ENCODE measurements at places on chromosomes 1 and 21.

GRCh38 chr1:53206735-53207379, 10.2 kb downstream of the CPT2 start:
- no peak for DNase-seq

DNA sequence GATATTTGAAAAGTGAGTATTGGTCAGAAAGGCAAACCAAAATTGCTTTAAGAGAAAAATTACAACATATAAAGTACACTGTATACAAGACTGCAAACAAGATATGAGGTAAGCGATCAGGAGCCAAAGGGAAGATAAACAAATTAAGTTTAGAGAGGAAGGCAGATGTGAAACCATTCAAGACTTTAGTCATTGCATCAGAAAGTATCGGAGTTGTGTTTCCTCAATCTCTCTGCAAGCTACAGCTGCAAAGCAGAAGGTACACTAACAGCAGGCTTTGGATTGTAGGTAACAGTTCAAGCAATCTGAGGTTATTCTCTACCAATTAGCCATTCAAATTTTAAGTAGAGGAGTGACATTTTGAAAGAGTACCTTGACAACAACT, 21.3 kb upstream of the TLCD4 start:
- no peak for DNase-seq

GRCh38 chr1:211535346-211535745, 43.4 kb upstream of the RD3 start:
- no peak for DNase-seq

GRCh38 chr1:202289009-202289408, 52.7 kb downstream of the UBE2T start:
- no peak for DNase-seq

- DNase-seq = no peak
These were observed 30.8 kb downstream of the DAP3 start for GRCh38 chr1:155719703-155720102.

- DNase-seq = peak; percentile 53
These were observed 17.0 kb downstream of the C1orf198 start for GRCh38 chr1:230851291-230851691.

- no peak for DNase-seq
These were observed 5.2 kb upstream of the C1orf122 start for GRCh38 chr1:37802439-37802838.

DNA sequence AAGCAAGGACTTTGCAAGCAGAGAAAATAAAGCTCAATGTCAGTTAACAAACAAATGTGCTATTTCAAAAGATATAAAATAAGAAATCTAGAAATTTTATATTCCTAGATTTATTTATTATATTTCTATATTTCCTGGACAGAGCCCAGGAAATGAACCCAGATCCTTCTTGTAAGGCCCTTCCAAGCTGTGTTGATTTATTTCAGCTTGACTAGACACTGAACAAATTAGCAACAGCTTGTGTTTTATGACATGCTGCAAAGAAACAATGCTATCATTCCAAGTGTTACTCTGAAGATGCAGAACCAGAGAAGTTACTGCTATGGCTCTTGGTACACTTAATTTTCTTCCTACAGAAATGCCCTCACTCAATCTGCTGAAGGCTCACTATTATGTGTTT, 6.2 kb downstream of the TGFBR3 start:
- DNase-seq = no peak

GRCh38 chr1:243335292-243335691, 79.5 kb downstream of the SDCCAG8 start:
- DNase-seq = no peak

- DNase-seq = no peak
These were observed 14.8 kb downstream of the MGST3 start for GRCh38 chr1:165645654-165646366.

DNA sequence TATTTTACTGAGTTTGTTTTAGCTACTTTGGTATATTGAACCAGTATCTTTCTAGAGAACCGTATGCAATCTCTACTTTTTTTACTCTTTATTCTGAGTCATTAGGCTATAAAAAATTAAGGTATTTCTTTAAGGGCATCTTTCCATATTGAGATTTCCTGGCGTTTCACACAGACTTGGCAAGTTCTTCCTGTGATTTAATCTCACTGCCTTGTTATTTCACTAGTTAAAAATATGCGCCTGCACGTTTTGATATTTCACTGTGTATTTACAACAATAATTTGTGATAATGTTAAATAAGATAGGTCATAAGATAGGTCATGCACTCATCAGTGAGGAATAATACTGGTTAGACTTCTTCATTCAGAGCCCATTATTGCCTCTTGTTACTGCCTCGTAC, 16.2 kb upstream of the CR1L start:
- no peak for DNase-seq

DNA sequence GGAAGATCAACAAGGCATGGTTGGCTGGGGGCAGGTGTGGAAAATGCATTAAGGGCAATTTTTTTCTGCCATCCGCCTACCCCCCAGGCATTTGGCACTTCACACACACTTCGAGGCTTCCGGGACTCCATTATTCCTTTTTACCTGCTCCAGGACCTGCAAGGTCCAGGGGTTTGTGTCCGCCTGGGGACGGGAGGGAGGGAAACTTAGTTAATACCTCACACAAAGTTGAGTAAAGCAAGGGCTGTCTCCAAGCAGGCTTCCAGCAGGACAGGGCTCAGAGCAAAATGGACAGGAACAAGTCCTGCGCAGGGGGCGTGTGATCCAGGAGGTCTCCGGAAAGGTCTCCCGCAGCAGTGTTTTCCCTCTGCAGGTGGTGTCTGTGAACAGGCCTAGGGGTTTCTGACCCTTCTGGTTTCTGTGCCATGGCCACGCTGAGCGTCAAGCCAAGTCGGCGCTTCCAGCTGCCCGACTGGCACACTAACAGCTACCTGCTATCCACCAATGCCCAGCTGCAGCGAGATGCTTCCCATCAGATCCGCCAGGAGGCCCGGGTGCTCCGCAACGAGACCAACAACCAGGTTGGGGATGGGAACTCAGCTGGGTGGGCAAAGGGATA, 712 bp downstream of the TEKT2 start:
- DNase-seq = no peak

- DNase-seq = no peak
These were observed 511.6 kb downstream of the KIF26B start for GRCh38 chr1:245666412-245666811.

GRCh38 chr1:11671544-11672286, 7.7 kb downstream of the FBXO6 start:
- DNase-seq = no peak

GRCh38 chr1:161727256-161727924, 6.0 kb downstream of the FCRLB start:
- DNase-seq = no peak

GRCh38 chr21:44539046-44539445, 949 bp downstream of the KRTAP10-1 start:
- no peak for DNase-seq

DNA sequence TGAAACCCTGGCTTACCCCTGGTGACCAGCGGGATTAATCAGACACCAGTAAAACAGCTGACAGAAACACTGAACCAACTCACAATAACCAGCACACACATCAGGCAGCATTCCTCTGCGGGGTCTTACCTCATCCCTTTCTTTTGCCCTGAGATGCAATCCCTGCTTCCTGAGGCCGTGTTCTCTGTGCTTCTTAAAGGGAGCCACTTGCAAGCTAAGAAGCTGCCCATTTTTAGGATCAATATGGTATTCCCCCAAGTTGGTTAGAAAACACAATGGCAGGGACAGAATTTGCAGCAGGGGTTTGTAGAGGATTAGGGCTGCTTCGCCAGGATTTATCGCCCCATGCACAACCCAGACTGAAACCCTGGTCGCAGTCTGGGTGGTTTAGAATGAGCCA, 74.7 kb upstream of the OLIG2 start:
- DNase-seq = no peak

DNA sequence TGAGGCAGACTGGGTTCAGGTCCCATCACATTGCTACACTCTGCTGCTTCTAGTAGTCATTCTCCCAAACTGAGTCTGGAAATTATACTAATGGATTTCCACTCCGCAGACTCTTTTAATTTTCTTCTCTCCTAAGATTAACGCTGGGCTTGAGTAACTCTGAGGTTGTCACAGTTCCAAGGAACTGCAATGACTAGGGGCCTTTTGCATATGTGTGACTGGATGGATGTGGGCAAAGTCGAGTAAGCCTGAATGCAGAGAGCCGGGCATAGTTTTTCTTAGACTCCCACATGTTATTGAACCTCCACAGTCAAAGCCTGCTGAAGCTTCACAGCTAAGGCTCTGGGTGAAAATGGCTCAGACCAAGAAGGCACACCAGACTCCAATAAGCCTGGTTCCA, 160.9 kb upstream of the PROX1 start:
- no peak for DNase-seq

DNA sequence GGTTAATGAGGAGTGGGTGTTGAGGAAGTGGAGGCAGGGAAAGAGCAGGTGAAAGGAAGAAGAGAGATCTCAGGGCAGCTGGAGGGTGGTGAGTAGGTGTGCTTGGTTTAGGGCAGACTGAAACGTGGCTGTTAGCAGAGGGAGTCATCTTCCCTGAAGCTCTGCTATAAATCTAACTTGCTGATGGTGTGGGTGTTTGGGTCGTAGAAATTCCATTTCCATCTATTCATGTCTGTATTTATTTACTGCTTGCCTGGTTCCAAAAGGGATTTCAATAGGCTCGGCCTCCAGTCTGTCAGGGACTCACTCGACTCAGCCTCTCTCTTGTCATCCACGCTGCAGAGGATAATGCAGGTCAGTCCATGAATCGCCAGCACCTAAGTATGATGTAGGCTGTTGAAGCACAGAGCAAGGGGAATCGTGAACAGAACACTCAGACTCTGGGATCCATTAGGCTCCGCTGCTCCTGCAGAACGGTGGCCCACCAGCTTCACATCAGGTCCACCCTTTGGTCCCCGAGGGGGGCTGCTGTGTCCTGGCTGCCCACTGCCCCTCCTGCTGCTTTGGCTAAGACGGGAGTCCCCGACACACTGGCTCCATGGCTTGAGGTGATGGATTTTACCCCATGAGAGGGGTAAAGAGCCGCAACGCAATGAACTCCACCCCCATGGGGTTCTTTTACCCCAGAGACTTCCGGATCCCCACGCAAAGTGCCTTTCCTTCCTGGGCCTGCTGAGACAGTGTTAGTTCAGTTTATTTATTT, 156.2 kb downstream of the RHOU start:
- no peak for DNase-seq

GRCh38 chr1:70227439-70227838, 6.3 kb downstream of the SRSF11 start:
- DNase-seq = no peak

GRCh38 chr1:96565546-96565945, 156.0 kb upstream of the PTBP2 start:
- DNase-seq = no peak

- DNase-seq = no peak
These were observed 1.5 kb downstream of the CPTP start for GRCh38 chr1:1326075-1326605.

- no peak for DNase-seq
These were observed 47.8 kb downstream of the SKI start for GRCh38 chr1:2275796-2276536.

DNA sequence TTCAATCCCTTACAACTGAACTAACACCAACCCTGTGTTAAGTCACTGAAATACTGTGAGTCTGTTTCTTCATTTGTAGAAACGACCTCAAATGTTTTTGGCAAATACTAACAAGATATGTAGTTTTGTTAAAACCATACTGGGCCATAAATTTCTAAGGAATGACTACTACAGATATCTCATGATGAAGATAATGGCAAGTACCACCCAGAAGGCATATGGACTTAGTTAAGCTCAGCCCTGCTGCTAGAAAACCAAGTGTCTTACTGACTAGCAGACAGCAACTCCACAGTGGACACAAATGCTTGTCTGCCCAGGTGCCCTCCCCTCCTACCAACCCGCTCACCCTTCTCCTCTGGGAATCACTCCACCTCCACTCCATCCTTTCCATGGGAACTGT, 44.5 kb upstream of the BMP8B start:
- DNase-seq = no peak

DNA sequence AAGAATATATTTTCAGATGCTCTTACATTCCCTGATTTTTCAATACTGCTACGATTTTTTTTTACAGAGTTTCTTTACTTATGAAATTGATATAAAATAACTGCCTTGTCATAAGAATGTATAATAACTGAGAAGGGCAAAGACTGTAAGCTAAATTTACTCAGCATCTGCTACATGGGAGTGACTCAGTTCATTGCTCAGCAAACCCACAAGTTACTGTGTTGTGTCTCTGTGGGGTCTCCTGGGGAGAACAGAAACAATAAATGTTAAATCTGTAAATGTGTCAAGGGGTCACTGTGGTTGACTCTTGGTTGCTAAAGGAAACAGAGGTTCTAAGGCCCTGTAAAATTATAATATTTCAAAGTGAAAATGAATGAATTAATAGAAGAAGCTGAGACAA, 210.3 kb upstream of the CACYBP start:
- DNase-seq = no peak

DNA sequence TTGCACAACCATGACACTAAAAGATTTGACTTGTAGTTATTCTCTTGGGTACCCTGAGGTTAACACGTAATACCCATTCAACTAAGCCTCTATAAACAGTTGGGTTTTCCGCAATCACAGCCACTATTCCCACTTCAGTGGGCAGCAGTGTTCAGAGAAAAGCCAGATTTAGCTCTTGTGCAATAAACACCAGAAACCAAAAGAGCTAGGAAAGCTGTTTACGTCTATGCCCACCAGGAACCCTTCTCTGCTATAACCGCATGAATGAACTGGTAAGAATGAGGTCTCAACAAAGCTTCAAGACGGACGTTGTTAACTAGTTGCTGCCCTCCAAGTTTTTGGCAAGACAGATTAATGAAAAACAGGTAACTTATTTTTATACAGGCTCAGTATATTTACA, 101.3 kb downstream of the SLC45A1 start:
- DNase-seq = no peak

GRCh38 chr1:233700338-233700737, 86.4 kb downstream of the KCNK1 start:
- DNase-seq = no peak

DNA sequence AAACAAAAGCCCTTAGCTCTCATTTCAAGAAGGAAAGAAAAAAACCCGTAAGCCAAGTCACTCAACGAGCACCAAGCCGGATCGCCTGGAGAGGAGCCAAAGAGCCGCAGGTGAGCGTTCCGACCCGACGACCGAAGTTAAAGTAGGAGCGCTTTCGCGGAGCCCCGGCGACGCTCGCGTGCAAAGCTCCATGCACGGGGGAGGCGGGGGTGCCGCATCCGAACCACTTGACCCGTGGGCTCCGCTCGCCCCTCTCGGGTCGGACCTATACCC, 382 bp downstream of the GPBP1L1 start:
- peak; percentile 51 for DNase-seq

DNA sequence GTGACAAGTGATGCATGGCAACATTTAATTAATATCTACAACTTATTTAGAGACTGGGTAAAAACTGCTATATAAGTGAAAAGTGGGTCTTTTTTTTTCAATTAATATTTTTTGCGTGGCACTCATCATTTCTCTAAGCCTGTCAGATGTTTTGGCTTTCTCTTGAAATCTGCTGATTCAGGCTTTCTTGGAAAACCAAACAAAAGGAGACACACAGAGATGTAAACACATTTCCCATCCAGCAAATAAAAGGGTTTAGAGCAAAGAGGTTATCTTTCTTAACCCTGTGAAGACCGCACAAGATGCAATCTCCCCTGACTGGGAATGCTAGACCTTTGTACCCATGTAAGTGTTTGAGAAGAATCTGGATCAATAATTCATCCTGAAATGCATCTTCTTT, 48.7 kb upstream of the PLXNA2 start:
- DNase-seq = no peak

- DNase-seq = peak; percentile 29
These were observed 698.6 kb upstream of the B3GALT2 start for GRCh38 chr1:193884848-193885558.

All from WTC11 (cell line).